Effector memory CD4-positive, alpha-beta T cell (primary cell): ENCODE measurements at places on chromosomes 2 and 18.

DNA sequence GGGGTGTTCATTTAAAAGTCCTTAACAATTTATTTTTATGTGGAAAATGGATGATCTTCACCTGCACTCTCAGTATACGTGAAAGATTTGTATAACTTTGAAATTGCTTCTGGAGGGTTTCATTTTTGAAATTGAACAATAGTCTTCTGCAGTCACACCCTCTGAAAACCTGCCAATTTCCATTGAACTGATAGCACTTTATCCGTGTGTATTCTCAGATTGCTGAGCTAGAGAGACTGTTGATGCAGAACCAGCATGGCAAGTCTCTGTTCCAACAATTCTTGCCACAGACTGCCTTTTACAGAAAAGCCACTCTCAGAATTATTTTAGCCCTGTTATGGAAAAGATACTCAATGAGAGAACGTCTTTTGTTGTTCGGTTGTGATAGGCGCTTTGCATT lies 6.6 kb upstream of the GULP1 start:
- DNase-seq = no peak

DNA sequence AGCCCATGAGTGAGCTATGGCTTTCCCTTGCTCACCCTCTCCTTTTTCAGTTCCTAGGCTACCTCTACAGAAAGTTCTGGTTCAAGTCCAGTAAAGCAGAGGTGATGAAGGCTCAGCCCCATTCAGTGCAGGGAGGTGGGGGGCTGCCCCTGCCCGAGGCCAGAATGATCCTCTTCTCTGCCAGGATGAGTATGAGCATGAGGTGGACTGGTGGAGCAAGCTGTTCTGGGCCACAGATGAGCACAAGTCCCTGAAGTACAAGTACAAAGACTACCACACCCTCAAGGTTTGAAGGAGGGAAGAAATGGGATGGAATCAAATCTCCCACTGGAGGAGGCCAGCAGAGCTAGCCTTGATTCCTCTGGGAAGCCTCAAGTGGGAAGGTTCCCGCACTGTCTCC lies 42.4 kb downstream of the LMAN2L start:
- no peak for DNase-seq

- no peak for DNase-seq
These were observed 100.8 kb downstream of the ASB1 start for GRCh38 chr2:238527565-238527964.

GRCh38 chr18:47931718-47932103 lies 1.3 kb upstream of the SMAD2 start:
- DNase-seq = peak; percentile 8

GRCh38 chr2:15298770-15299169 lies 262.4 kb downstream of the NBAS start:
- DNase-seq = no peak

DNA sequence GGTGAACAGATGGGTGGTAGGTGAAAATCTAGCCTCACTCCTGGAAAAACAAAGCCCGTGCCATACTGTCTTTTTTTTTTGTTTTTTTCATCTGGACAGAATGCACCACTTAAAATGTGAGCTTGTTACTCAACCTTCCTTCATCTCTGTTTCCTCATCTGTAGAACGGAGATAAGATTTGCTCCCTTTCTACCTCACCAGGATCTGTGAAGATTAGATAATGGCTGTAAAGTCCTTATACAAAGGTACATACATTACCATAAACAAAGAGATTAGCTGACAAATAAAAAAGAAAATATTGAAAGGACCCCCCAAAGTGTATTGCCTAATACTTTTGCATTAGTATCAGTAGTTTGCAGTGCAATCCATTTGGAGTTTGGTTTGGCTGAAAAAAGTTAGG lies 75.4 kb upstream of the ZEB2 start:
- no peak for DNase-seq

- no peak for DNase-seq
These were observed 205.1 kb downstream of the MEMO1 start for GRCh38 chr2:31805688-31806087.

- DNase-seq = no peak
These were observed 4.2 kb downstream of the MYL12B start for GRCh38 chr18:3266062-3266608.

DNA sequence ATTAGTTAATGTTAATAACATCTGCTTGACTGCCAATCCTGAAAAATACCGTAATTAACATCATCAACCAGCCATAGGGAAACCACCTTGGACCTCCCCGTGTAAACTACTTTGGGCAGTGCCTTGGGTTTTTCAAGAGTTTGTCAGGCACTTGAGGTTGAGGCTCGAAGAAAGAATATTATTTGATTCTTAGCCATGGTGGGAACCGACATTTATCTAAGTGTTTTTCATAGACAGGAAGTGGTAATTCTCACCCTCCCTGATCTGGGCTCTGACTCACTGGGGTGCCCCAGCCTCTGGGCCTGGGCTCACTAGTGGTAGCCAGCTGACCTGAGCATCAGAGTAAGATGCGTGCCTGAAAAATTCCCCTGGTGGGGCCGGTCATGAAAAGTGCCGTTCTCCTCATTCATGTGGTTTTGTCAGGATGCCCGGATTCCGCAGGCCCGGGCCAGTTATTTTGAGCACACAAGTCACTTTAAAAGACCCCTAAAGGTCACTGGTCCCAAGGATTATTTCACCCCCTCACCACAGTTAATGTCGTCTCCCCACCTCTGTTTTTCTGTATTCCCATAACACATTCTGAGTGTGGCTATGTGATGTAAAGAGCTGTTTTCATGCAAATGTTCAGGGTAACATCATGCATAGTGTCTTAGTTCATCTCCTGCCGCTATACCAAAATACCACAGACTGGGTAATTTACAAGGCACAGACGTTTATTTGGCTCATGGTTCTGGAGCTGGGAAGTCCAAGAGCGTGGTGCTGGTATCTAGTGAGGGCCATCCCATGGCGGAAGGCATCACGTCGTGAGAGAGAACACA lies 21.6 kb upstream of the SPATA3 start:
- DNase-seq = peak; percentile 73

DNA sequence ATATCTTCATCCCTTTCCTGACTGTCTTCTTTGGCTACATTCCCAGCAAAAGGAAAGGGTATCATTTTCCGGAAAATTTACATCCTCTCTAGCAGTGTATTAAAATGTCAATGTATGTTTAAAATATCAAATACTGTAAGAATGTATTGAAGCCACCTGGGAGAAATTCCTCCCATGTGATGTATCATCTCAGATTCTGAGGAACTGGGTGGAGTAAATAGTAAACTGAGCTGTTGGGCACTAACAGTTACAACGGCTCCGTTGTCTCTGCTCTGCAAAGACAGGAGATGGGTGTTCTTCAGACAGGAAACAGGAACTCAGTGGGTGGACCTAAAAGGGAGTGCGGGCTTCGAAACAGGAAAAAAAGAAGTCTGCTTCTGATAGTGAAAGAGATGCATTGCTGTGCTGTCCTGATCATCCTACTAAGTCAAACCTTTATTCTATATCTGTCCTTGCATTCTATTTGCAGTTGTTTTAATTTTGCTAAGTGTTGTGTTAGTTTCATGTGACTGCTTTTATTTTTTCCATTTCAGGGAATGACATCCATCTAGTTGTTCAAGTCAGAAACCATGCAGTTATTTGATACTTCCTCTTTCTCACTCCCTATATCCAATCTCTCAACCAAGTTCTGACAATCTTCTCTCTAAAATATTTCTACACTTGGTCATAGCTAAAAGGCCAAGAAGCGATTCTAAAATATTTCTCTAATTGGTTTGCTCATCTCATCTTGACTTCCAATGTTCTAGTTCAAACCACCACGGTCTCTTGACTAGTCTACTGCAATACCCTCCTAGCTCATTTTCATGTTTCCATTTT lies 19.4 kb downstream of the DOK1 start:
- no peak for DNase-seq

DNA sequence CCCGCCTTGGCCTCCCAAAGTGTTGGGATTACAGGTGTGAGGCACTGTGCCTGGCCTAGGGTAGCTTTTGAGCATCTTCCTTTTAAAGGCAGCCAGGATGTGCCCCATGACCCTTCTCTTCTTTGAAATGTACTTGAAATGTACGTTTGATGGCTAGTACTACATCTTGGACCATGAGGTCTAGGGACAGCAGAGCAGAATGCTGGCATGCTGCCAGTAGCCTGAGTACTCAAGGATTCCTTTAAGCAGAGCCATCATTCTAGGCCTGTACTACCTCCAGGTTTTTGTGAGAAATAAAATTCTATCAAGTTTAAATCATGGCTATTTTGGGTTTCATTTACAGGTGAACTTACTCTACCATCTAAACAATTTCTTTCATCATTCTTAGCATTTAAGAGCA lies 2.9 kb upstream of the EML6 start:
- no peak for DNase-seq

GRCh38 chr18:57434536-57435494 lies at the start of gene ONECUT2:
Gene ONECUT2, plus strand, starts transcription at chr18:57435374. Its CDS starts 343 bp downstream, at chr18:57435717.
- no peak for DNase-seq

- no peak for DNase-seq
These were observed 5.1 kb downstream of the SERPINB8 start for GRCh38 chr18:63974991-63975390.
